Stimulated activated CD8-positive, alpha-beta memory T cell treated with anti-CD3 and anti-CD28 coated beads, Interleukin-2, amount 100 ng/mL, for 1 hour (primary cell): ENCODE measurements at places on chromosomes 16 and 17.

- DNase-seq: peak; percentile 22
Measured at GRCh38 chr17:31318298-31318801, 3.1 kb downstream of the EVI2A start.

- no peak for DNase-seq
Measured at GRCh38 chr16:47043200-47043599, 69.7 kb upstream of the DNAJA2 start.

DNA sequence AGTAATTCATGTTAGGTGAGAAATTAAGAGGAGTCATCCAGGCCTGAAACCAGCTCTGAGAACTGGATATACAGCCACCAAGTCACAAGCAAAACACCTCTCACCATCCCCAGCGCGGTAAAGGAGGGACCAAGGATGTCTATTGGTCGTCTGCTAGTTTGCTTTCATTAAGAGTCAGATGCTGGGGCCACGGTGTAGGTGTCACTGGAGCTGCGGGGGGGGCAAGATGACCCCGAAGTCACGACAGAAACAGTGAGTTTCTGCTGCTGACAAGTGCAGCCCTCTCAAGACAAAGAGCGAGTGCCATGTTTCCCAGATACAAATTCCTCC lies 790 bp downstream of the NCBP3 start:
- no peak for DNase-seq

DNA sequence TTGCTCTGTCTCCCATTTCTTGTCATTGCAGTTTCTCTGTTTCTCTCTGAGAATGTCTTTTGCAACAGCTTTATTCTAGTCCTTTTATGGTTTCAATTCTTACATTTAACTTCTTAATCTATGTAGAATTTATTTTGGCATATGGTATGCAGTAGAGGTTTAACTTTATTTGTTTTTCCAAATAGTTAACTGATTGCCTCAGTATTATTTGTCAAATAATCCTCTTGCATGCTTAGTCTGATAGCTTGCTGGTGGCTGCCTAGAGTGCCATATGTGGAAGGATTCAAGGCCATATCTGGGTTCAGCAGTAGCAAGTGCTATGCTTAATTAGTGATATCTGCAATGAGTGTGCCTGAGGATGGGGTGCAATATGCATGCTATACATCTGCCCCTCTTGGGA lies 6.9 kb downstream of the SNTB2 start:
- no peak for DNase-seq

GRCh38 chr16:24332178-24332577 lies 76.0 kb downstream of the CACNG3 start:
- DNase-seq: no peak

GRCh38 chr16:77960766-77961165 lies 61.6 kb upstream of the CLEC3A start:
- no peak for DNase-seq

- DNase-seq: no peak
Measured at GRCh38 chr17:51257150-51258081, 2.4 kb downstream of the MBTD1 start.

DNA sequence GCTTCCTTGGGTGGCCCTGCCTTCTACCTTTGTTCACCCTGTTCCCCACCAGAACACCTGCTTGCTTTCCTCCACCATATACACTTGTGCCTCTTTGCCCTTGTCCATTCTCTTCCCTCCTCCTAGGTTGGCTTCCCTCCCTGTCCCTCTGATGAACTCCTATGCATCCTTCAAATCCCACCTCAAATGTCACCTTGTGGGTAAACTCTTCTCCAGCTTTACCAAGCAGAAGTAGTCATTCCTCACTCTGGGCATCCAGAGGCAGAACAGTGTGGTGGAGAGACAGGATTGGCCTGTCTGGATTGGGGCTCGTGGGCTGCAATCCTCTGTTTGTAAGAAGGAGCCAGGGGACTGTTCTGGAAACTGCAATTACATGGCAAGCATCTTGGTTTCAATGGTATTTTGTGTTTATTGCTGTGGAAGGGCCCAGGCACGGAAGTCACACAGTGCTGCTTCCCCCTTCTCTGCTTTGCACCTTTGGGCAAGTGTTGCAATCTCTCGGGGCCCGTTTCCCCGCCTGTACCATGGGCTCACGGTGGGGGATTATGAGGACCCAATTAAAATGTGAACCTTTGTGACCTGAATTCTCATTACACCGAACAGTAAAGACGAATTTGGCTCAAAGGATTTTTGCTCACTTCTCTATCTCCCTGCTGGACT lies 21.9 kb upstream of the NXPH3 start:
- DNase-seq: no peak

DNA sequence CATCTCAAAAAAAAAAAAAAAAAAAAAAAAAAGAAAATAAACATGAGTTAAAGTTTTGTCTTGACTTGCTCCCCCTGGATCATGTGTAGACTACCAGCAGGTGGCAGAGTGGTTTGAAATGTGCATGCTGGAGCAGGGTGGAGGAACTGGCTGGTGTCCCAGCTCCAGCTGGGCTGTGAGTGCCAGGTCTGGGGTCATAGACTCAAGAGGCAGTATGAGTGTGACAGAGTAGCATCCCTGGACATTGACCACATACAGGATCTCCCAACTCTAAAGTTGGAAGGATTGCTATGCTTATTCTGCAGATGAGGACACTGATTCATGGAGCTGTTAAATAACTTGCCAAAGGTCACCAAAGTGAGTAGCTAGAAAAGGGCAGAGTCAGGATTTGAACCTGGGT lies 198.0 kb upstream of the MPHOSPH6 start:
- DNase-seq: no peak

- no peak for DNase-seq
Measured at GRCh38 chr17:17844079-17844478, 7.3 kb upstream of the SREBF1 start.

- no peak for DNase-seq
Measured at GRCh38 chr16:27238016-27238587, 30.5 kb downstream of the NSMCE1 start.

DNA sequence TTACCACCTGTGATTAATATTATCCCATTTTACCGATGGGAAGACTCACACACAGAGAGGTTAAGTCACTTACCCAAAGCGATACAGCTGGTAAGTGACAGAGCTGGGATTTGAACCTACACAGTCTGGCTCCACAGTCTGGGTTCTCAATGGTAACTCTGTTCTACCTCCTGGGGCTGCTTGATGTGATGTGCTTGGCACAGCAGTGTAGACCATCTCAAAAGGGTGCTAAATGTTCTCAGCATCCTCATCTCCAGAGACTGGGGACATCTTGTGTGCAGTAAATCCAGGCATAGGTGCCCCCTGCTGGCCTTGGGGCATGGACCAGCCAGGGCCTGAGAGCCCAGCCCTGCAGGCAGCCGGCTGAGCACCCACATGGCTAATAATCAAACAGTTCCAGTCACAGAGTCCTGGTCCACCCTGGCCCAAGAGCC lies 15.4 kb upstream of the KATNB1 start:
- no peak for DNase-seq

DNA sequence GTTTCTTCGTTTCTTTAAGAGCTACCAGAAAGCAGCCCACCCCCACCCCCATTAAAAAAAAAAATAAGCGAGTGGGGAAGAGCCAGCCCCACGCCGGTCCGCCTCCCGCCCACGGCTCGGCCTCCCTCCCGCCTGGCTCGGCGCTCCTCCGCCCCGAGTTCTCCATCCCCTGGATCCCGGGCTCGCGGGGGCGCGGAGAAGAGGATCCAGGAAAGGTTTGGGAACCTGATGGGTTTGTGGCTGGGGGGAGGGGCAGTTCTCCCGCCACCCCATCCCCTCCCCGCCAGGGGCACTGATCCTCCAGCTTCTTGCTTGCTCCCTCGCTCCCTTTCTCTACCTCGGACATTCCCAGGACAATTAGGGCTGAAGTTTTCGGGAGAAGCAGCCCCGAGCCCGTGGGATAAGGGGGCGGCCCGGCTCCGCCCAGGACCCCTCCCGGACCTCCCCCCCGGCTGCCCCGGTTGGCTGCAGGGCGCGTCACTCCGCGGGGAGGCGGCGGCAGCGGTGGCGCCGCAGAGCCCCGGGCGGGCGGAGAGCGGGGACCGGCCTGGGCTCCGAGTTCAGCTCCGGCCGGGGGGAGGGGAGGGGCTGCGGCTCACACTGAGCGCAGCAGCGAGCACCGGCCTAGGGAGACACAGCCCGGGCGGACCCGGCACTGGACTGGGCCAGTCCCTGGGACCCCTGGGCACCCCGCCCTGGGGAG lies 1.0 kb upstream of the SALL1 start:
- DNase-seq: no peak

DNA sequence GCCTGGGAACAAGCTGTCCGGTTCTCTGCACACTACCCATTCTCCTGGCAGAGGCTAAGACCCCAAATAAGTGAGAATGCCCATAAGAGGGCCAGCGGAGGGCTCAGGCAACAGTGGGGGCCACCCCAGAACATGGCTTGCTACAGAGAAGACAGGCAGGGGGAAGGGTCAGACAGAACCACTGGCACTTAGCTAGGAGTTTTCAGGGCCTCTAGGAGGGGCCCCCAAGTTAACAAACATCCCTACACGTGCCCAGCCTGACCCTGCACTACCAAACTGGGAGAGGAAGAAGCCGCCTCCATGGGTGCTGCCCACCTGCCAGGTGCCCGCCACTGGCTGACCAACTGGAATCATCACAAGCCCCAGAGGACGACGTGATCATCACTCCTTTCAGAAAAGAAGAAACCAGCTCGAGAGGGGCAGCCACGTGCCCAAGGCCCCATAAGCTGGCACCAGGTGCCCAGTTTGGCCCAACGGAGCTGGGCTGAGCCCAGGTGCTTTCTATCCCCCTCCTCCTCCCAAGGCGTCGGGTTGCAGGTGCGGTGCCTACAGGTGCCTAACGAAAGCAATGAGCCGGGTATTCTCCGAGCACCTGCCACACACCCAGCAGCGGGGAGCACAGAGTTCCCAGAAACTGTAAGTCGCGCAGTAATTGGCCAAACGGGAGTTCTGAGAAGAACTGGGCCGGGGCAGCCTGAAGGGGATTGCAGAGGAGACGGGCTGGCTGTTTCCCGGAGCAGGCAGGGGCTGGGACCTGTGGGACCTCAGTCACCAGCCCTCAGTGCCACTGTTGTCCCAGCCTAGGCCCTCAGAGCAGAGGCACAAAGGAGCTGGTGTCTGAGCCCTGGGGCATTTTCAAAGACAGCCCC lies 13.2 kb downstream of the RPH3AL start:
- no peak for DNase-seq

DNA sequence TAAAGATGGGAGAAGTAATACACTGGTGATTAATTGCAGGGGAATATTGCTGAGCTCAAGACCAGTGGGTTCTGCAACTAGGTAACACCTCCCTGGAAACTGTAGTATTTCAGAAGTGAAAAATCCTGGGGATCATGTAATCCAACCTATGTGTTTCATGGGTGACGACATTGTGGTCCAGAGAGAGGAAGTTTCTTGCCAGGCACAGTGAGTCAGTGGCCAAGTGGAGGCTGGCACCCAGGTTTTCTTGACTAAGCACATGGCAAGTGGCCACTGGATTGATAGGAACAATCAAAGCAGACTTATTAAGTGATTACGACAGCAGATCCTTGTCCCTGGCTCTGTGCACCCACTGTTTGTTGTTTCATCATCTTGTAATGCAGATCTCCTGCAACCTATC lies 14.6 kb upstream of the CIITA start:
- no peak for DNase-seq

GRCh38 chr17:68461122-68461539 lies 3.8 kb upstream of the WIPI1 start:
- no peak for DNase-seq

DNA sequence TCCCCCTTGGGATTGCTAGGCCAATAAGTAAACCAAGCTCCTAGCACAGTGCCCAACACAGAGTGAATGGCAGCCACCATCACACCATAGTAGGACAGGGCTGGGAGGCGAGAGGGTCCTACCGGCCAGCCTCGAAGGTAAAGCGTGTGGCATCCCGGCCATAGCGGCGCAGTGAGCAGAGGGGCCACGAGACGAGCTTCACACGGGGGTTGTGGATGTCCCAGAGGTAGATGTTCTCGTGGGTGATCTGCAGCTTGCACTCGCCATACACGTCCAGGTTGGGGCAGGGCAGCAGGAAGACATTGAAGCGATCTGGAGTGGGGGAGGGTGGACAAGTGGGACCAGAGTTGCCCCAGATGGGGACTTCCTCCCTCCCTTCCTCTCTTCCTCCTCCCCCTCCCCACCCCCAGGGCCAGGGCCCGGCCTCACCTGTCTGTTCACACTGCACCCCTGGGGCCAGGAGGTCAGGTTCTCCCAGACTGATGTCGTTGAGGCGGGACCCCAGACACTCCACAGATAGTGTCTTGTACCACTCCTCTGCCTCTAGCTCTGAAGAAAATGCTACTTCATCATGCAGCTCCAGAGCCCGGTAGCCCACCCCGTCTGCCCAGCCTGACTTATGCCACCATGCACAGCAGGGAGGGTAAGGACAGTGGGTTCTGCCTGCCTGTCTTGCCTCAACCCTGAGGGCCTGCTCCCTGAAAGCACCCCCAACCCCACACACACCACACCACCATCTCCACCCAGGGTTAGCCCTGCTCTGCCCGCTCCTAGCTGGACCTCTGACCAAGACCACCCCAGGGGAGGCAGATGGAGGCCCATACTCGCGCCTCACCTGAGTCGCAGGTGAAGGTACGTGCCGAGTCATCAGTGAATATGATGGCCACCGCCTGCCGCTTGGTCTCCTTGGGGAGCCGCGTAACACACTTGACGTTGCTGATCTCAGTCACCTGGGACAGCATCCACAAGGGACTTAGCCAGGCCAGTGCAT lies 11.3 kb downstream of the DOK4 start:
- no peak for DNase-seq

GRCh38 chr17:10156948-10157607 lies 41.3 kb downstream of the GAS7 start:
- no peak for DNase-seq

GRCh38 chr16:27922433-27922832 lies 141.1 kb downstream of the GSG1L start:
- DNase-seq: no peak

DNA sequence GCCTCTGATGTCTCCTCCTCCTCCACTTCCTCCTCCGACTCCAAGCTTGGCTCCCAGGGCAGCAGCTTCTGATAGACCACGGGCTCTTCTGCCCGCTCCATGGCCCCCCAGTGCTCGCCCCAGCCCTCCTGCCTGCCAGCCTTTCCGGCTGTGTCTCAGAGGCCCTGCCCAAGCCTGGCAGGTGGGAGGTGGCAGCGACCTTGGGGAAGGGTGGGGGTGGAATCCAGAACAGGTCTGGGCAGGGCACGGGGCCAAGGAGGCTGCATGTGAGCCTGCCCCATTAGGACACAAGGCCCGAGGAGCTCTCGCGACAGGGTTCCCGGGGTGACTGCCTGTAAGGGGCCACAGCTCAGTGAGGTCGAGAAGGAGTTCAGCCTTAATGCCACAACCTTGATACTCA lies at the start of gene GGT6:
Gene GGT6, minus strand, starts transcription at position 157 of the 400 bp plus-strand sequence. Its CDS starts 56 bp downstream, at position 101.
- no peak for DNase-seq

DNA sequence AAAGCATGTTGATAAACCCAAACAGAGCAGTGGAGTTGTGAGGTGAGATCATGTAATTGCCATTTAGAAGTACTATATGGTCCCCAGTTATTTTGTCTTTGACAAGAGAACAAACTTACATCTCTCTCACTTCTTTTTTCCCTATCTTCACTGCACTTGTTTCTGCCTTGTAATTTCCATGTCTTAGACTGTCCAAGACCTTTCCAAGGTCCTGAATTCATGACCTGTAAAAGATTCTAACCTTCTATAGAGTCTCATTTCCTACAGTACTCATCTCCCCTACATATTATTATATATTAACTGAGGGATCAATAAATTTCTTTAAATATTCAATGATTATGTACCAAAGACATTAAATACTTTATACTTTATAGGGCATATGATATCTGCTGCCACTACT lies 295.3 kb upstream of the KIF2B start:
- no peak for DNase-seq

- DNase-seq: no peak
Measured at GRCh38 chr16:84538222-84538840, 33.9 kb upstream of the MEAK7 start.

GRCh38 chr17:19768046-19768782 lies 20.1 kb upstream of the ALDH3A1 start:
- no peak for DNase-seq

GRCh38 chr16:88264641-88265285 lies 118.0 kb upstream of the ZNF469 start:
- peak; percentile 13 for DNase-seq
